ENCODE measurements at places on chromosomes 6 and 20.

- DNase-seq = no peak
Observed at GRCh38 chr20:63112491-63113219, 103.3 kb downstream of the YTHDF1 start.

GRCh38 chr20:37518606-37519507 lies 2.2 kb upstream of the NNAT start:
- DNase-seq = no peak

DNA sequence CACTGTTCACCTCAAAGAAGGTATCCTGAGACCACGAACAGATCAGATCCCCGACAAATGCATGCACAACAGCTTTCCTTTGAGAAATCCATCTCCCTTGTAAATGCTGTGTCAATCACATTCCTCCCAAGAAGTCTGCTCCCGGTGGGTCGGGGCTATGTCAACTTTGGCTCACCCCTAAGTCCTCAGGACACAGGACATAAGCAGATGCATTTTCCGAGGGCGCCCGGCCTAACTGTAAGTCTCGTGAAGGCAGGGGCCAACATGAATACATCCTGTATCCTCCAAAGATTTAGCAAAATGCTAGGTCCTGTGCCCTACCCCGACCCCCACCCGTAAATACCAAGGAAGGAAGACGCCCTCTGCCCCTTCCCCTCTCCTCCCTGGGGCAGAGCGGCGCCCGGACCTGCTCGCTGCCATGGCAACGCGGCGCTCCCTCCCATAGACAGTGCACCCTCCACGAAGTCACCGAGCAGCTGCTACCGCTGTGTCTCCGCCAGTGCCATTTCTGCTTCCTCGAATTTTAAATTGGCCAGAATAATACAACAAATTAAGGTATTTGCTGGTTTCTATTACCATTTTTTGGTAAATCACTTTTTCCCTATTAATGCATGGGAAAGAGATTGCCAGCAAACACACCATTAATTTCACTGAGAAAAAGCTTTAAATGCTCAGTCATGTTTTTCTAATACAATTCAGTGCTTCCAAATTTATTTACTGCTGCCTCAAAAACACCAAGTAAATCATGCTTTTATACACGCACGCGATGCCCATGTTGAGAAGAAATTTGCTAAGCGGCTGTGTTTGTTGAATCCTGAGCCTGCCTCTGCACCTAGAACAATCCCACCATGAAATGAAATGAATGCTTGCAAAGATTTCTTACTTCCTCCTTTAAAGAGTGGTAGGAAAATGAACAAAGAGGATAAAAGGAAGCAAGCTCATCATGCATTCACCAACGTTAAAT lies 100.6 kb downstream of the PCSK2 start:
- no peak for DNase-seq

DNA sequence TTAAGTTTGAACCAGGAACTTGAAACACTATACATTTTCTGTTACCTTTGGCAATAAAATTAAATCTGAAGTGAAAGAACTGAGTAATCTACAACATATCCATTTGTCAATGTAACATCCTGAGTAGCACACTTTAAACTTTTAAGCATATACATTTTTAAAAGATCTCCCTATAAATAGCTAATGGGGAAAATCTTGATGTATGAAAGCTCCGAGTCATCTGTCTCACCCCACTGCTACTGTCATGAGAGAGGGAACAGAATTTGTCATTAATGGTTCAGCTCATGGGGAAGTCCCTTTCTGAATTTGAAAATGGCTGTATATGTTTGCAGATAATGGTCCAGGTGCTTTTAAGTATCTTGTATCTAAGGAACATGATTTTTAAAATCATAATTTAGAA lies 55.2 kb upstream of the NOX3 start:
- DNase-seq = no peak

- DNase-seq = no peak
Observed at GRCh38 chr6:140773276-140773675, 1359.4 kb upstream of the GJE1 start.

DNA sequence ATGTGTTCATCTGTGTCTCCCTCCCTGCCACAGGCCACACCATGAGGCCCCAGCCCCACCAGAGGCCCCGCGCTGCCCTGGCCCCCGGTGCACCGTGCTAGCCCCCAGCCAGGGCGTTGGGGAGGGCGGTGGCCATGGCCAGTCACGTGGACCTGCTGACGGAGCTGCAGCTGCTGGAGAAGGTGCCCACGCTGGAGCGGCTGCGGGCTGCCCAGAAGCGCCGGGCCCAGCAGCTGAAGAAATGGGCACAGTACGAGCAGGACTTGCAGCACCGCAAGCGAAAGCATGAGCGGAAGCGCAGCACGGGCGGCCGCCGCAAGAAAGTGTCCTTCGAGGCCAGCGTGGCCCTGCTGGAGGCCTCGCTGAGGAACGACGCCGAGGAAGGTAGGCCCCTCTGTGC lies 30.3 kb downstream of the PPP1R16B start:
- DNase-seq = no peak

Data from A172 (cell line).